ENCODE measurements at places on chromosomes 4 and X.

DNA sequence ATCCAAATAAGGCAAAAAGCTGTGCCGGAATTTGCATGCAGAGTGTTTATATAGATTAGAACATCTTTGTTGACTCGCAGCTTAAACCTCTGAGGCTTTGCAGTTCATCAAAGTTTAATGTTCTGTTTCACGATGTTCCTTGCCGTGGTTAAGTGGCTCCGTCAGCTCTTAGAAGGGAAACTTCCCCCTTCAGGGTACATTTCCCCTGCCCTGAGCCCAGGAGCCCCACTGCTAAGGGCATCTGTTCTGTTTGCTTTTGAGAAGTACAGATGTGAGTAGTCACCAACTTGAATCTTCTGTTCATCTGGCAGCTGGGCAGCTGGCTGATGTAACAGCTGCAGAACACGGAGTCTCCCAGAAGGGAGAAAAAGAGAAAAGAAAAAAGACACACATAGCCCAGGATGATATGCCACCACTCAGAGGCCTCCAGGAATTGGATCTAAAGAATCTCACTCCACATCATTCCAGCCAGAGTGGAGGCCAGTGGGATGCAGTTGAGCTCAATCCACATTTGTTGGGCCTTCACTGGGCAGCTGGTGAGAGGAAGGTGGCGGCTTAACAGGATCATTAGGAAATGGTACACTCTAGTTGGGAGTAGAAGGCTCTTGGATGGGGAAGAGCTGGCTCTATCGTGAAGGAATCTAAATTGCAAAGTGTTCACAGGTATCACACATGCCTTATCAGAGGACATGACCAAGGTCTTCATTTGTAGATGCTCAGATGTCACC lies 178.7 kb upstream of the RBPJ start:
- no peak for DNase-seq

DNA sequence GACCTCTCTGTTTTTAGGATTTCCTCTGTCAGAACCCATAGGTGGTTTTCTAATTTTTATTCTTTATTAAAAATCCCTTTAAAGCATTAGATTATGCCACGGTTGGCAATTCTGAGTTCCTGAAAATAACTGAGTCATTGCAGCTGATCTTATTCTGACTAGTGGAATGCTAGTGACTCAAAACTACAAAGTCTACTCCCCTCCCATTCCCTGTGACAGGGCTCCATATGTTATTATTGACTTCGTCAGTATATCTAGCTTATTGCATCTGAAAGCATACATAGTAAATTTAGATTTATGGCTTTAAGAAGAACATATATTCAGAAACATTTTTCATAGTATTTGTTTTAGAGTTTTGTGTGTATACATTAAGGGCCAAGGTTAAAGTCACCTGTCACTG lies 38.5 kb downstream of the HERC3 start:
- DNase-seq, result no peak

DNA sequence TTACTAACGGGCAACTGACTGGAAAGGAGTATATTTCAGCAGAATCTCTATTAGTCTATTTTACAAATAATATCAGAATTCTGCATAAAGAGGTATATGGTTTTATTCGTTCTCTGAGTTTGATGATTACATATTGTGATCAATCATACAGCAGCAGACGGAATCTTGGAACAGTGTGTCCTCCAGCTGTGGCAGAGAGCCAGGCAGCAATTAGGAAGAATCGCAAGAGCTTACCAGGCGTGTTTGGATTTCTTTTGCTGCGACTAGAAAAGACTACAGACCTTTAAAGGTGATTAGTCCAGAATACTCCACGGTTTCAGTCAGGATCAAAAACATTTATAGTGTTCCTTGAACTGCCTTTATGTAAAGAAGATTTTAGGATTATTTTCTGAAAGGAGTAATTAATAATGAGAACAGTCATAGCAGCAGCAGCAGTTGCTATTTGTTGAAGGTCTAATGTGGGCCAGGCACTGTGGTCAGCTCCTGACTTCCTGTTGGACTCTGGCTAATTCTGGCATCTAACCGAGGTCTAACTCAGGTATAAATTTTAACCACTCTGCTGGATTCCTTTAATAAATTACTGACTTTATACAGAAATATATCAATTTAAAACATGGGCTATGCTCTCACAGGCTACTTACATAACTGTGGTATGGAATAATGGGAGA lies 225.3 kb upstream of the CXorf66 start:
- no peak for DNase-seq

DNA sequence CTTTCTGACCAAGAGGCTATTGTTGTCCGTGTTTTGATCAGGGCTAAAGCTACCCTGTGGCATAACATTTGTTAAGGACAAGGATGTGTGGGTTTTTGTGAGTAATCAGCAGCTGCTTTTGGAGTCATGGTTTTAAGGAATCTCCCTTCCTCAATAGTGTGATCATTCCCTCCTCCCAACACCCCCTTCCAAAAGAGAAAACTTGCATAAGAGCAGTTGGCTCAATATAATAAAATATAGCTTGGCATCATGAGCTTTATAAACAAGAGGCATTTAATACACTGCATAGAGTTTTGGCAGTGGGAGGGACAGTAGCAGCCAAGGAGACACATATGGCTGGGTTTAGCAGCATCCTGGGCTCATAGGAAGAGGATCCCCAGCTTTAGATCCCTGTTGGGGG lies 84.7 kb downstream of the NHS start:
- DNase-seq, result no peak

- no peak for DNase-seq
These were observed 122.5 kb upstream of the TEX13D start for GRCh38 chrX:124209792-124210576.

DNA sequence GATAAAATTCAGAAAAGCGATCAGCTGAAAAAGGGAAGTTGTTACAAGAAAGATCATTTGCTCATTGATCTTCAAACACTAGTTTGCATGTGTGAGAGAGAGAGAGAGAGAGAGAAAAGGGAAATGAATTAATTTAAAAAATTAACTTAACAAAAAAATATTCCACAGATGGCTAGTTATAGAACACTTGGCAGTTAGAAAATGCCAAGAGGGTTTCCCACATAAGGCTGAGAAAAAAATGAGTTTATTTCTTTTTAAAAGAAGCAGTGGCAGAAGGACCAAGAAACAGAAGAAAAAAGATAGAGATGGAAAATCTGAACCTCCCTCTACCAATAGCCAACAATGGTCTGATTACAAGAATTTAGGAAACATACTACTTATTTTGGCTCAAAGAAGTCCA lies 47.1 kb downstream of the FGF13 start:
- DNase-seq, result no peak

GRCh38 chrX:108309144-108309543 lies 129.1 kb downstream of the COL4A6 start:
- DNase-seq, result no peak

- DNase-seq, result no peak
These were observed 23.6 kb downstream of the SH3KBP1 start for GRCh38 chrX:19863857-19864223.

GRCh38 chr4:10736895-10737294 lies 52.3 kb upstream of the CLNK start:
- DNase-seq, result no peak

- peak; percentile 11 for DNase-seq
These were observed 14.1 kb downstream of the HPSE start for GRCh38 chr4:83320548-83320947.

GRCh38 chr4:157978680-157979361 lies 194.0 kb downstream of the GASK1B start:
- DNase-seq, result no peak

GRCh38 chr4:71860643-71861042 lies 76.8 kb upstream of the GC start:
- no peak for DNase-seq

DNA sequence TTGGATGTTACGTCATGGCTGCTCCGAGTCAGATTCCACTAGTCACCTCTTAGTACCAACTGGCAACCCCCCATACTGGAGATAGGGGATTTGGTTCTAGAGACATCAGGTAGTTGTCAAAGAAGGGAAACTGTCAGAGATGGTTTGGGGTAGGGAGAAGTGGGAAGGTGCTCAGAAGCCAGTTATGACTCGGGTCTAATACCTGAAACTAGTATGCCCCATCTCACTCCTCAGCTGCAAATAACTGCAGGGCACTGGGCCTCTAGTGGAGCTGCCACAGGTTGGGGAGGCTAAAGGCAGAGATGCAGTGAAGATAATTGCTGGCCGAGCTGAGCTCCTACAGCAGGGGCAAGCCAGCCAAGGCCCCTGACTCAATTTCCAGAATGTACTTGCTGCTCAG lies 30.0 kb downstream of the OTUD6A start:
- DNase-seq, result no peak

DNA sequence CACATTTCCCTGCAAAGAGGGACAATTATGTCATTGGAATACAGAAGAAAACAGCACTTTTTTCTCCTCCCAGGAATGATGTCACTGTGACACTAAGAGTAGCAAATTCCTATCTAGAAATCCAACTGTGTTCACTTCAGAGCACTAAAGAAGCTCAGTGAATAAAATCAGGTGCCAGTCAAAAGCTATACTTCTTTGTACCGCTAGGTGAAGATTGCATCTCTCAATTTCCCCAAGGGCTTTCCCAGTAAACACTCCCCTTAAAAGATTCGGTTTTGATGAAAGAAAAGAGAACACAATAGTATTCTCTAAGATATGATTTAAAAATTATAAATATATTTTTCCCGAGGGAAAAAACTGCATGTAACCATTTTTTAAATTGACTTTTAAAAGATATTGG lies 104.7 kb upstream of the MID1 start:
- no peak for DNase-seq

DNA sequence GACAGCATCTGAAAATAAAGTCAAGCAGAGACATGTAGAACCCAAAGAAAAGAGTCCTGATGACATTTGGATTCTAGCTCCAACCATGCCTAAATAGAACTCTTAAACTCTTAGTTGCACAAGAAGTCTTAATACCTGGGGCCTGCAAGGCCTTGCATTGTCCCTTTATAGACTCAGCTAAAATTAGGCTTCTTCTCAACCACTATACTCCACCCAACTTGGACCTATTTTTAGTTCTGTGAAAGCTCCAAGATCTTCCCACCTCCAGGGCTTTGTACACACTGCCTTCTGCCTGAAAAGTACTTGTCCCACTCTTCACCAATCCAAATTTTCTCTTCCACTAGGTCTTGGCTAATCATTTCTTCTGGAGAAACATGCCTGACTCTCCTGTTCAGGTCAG lies 36.5 kb downstream of the PLK4 start:
- DNase-seq, result no peak

GRCh38 chr4:113587156-113587555 lies 174.4 kb downstream of the CAMK2D start:
- no peak for DNase-seq

- no peak for DNase-seq
These were observed 5.0 kb upstream of the SLC26A1 start for GRCh38 chr4:998096-998691.

DNA sequence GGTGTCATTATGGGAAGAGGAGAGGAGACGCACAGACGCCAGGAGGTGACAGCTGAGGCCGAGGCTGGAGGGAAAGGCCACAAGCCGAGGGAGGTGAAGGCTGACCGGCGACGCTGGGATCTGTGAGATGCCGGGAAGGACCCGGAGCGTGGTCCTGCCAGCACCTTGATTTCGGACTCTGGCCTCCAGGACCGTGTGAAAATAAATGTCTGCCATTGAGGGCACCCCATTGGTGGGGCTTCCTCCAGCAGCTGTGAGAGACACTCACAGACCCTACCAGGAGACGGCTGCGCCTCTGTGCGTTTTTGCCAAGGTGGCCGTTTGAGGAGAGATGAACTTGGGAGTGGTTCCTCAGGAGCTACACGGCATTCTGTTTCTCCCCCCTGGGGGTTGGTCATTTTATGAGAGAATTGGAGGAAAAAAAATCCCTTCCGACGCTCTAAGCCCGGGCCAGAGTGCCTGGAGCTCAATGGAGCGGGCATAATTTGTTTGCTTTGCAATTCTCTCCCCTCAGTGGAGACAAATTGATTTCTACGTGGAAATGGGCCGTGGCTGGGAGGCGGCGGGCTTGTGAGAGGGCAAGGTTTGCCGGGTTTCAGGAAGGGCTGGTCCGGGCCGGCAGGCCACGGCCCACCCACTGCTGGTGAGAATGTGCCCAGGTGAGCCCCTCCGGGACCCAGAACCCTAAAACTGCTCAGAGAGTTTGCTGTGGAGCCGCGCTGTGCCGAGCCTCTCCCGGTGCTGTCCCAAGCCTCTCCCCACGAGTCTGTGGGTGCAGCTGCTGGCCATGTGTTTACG lies 53.9 kb downstream of the CPZ start:
- no peak for DNase-seq

- DNase-seq, result peak; percentile 41
These were observed 5.2 kb upstream of the TCEANC start for GRCh38 chrX:13647709-13648212.

GRCh38 chr4:4726051-4726450 lies 133.4 kb upstream of the MSX1 start:
- DNase-seq, result no peak

DNA sequence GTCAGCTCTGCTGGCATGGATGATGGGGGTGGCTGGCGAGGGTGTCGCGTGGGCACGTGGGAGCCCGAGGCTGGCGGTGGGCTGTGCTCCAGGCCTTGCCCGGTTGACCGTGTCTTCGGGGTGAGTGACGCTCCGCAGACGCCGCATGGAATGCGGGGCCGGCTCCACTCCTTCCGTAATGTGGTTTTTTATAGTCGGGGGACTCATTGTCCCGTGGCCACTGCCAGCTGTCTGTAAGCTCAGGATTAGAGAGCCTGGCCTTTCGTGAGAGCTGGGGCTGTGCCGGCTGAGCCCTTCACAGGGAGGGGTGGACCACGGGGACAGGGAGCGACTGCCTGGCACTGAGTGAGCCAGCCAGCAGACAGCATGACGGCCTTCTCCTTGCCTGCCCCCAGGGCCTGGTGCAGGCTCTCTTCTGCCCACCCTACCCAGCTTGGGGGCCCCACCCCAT lies 20.4 kb downstream of the DOK7 start:
- peak; percentile 77 for DNase-seq

GRCh38 chrX:134418317-134419113 lies 41.5 kb upstream of the HPRT1 start:
- DNase-seq, result no peak

- DNase-seq, result no peak
These were observed 66.3 kb upstream of the FAM9C start for GRCh38 chrX:13110433-13111324.

- DNase-seq, result no peak
These were observed 142.6 kb downstream of the PDHA2 start for GRCh38 chr4:95982516-95982915.

GRCh38 chrX:108299101-108299591 lies 139.1 kb downstream of the COL4A6 start:
- no peak for DNase-seq

DNA sequence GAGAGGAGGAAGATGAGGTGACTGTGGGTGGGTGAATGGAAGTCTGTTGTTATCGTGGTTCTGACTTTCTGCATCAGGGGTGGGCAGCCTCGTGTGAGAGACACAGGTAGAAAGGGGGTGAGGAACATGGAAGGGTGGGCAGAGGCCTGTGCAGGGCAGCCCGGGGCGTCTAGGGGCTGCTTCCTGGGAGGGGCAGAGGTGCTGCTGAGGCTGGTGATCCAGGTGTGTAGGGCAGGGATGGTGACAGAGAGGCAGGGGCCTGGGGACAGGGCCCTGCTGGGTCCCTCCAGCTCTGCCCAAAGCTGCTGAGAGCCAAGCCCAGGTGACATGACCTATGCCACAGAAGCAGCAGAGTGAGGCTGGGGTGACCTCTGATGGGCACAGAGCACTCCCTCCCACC lies 89.7 kb upstream of the C4orf50 start:
- no peak for DNase-seq
